Activated CD4-positive, alpha-beta T cell treated with anti-CD3 and anti-CD28 coated beads for 24 hours (primary cell): ENCODE measurements at places on chromosomes 12 and 14.

DNA sequence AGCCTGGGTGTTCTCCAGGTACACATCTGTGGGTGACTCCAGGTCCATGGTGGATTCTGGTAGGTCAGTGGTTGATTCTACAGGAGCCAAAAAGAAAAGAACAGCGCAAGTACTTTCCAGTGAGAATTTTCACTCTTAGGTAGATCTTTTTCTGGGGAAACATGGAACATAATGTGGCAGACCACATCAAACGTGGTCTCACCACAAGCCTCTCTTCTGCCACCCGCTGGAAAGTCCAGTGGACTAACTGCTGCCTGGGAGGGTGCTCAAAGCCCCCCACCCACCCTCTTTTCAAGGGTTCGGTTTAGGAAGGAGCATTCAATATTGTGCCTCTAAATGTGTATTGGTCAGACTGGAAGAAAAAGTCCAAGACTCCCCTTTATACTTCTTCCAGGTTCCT lies 36.1 kb upstream of the PRB2 start:
- DNase-seq: no peak

- DNase-seq: no peak
Measured at GRCh38 chr12:7961395-7962178, 25.6 kb upstream of the SLC2A3 start.

DNA sequence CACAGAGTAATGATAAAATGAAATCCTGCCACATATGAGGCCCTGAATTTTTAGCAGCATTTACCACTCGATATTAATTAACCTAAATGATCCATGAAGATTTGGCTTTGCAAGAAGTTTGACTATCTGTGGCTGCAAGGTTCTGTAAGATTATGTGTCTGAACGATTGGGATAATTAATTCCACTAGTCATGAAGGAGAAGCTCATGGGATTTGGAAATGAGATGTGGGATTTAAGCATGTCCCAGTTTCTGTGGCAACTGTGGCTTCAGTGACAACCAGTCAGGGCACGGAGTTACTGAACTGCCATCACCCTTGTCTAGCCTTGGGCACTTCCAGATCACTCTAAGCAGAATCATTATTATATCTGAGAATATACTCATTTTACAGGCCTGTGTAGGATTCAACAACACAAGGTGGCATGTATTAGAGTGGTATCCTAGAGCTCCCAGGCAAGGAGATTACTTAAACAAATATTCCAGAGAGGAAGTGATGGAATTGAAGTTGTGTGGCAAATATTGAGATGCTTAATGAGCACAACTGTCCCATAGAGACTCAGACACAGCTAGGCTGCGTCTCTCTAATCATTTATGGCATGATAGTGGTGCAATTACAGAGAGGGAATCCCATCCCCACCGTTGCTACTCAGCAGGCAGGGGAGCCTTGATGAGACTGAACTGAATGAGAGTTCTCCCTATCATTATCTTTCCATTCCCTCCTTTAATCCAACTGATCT lies 205.0 kb upstream of the KRR1 start:
- no peak for DNase-seq

GRCh38 chr12:94585626-94586025 lies 64.7 kb downstream of the TMCC3 start:
- no peak for DNase-seq

GRCh38 chr14:77069551-77069950 lies 28.5 kb upstream of the CIPC start:
- no peak for DNase-seq

DNA sequence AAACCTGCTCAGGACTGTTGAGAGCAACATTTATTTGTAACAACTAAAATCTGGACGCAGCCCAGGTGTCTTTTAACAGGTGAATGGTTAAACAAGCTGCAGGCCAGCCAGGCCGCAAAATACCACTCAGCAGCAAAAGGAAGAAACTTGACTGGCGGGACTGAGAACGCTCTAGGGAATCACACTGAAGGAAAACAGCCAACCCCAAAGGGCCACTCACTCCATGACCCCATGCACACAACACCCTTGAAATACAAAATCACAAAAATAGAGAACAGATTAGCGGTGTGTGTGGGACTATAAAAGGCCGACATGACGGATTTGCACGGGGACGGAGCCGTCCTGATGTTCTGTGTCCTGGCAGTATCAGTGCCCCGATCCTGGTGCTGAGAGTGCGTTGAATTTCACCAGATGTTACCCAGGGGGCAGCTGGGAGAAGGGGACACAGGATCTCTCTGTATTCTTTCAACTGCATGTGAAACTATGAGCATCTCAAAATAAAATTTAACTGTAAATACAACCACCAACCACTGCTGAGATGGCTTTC lies 23.0 kb downstream of the VPS37B start:
- no peak for DNase-seq

GRCh38 chr14:68363466-68363842 lies 429.4 kb downstream of the ZFP36L1 start:
- no peak for DNase-seq

- no peak for DNase-seq
Measured at GRCh38 chr14:74875941-74876913, at the start of gene PROX2. PROX2 (minus strand) TSS chr14:74876145; CDS start chr14:74863834, 12,311 bp downstream.

GRCh38 chr14:79278798-79279644 lies 932.3 kb downstream of the DIO2 start:
- DNase-seq: no peak
